ENCODE measurements at places on chromosomes 2 and 18.

DNA sequence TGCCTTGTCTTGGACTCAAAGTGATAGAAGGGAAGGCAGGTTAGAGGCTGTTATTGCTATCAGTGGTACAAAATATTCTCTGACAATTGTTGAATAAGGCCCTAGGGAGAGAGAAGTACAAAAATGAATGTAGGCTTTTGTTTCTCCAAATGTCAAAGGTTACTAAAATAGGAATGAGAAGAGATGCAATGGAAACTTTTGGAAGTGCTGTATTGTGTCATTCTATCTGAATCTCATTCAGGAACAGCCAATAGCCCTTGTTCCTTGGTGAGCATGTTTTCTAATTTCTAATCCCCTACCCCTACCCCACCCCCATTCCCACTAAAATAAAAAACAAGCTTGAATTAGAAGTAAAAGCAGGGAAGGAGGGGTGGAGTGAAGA is 166.4 kb downstream of the GPD2 start:
- no peak for DNase-seq

- no peak for DNase-seq
Observed at GRCh38 chr2:85925216-85925671, 36.5 kb upstream of the ST3GAL5 start.

DNA sequence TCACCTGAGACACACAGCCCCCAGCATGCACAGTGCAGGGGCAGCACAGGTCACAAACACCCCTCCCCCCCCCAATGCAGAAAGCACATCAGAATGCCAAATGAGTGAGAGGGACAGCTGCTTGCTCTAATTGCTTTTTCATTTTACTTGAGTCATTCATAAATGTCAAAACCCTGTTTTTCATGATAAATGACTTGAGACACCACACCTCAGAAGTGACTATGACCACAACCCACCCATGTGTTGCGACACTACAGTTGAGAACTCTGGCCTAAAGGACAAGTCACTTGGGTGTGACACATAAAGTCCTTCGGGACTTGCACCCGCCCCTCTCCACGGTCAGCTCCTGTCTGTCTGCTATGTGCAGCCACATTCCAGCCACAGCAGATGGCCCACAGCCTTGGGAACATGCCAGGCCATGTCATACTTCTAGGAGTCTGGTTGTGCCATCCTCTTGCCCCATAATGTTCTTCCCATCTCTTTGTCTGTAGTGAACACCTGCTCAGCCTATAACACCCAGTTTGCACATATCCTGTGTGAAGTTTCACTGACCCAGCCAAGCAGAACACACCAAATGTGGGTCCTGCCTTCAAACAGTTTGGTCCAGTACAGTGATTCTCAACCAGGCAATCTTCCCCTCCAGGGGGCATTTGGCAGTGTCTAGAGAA is 30.2 kb upstream of the RIOK3 start:
- DNase-seq, result peak; percentile 53

DNA sequence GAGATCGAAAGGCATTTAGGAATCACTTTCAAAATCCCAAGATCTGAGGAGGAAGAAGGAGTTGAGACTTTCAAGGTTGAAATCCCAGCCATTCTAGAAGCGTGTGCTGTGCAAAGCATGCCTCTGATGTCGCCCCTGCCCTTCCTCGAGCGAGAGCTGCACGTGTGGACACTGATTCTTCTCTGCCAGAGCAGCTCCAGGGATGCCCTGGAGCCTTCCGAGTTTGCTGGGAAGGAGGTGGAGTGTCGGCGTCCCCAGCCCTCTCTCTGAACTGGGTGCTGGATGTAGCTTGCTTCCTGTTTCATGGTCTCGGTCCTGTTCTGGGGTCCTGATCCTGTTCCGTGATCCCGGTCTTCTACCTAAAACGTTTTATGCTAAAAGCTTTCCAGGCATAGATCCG is 76.1 kb downstream of the TWIST2 start:
- no peak for DNase-seq

GRCh38 chr18:56146565-56146964 is 491.8 kb downstream of the TXNL1 start:
- DNase-seq, result no peak

GRCh38 chr18:57003342-57003741 is 143.5 kb upstream of the BOD1L2 start:
- DNase-seq, result no peak

DNA sequence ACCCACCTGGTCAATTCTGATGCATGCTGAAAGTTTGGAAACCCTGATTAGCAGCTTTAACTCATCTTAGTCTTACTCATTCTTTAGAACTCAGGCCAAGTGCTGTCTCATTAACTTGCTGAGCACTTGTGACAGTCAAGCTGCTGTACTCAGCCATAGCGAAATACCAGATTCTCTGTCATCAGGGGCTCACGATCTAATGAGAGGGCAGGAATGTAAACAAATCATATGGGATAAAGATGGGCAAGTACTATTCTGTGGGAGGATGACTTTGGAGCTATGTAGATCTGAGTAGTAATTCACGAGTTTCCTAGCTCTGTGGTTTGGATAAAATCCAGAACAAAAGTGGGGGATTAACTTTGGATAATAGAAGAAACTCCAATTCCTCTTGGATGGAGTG is 376.6 kb downstream of the HRH4 start:
- no peak for DNase-seq

GRCh38 chr2:97699765-97700444 is 13.5 kb upstream of the ZAP70 start:
- peak; percentile 58 for DNase-seq

DNA sequence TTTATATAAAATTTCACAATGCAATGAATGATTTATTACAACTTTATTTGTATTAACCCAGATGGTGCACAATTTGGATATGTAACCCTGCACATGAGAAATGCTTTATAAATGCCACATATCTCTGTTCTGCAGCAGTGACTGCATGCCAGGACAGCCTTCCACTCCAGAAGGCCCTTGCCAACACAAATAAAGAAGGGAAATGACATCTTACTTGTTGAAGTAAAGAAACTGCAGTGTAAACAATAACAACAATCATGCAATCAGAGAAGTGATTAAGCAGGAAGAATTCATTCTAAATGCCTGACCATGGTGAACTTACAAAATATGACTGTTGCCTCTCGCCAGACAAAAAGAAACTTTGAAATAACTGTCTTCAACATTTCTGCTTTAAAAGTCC is 129.9 kb upstream of the CHST9 start:
- DNase-seq, result peak; percentile 16

DNA sequence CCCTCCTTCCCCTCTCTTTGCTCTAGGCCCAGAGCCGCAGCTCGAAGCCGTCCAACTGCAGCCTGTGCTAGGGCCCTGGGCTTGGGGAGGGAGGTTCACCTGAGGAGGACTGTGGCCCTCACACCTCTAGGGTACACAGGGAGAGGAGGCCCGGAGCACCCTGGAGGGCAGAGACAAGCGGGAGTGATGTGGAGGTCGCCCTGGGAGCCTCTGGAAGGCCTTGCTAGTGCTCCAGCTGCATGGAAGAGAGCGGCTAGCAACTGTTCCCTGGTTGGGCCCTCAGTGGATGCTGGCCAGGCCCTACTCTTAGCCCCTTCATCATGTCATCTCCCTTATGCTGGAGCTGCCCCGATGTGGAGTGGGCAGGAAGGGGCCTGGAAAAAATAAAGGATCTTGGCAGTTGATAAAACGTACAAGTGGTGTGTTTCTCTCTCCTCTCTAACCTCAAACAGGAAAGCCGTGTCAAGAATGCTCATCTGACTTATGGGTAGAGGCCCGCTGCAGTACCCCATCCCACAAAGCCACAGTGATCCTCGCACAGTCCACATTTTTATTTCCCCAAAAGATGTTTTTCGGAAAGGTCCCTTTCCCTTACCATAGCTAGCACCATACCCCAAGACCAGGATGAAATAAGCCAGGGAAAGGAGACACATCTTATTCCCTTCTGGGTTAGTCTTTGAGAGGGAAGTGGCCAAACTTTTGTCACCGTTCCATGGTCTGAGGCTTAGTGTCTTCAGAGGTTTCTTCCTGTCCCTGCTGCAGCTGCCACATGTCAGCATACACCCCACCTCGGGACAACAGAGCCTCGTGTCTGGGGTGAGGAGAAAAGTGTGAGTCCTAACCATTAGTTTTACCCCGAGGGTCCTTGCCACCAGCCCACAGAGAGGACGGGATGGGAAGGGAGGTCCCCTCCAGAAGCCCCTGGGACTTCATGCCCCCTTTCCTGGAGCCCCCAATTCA is 2.9 kb downstream of the ZFAND2B start:
- DNase-seq, result no peak

DNA sequence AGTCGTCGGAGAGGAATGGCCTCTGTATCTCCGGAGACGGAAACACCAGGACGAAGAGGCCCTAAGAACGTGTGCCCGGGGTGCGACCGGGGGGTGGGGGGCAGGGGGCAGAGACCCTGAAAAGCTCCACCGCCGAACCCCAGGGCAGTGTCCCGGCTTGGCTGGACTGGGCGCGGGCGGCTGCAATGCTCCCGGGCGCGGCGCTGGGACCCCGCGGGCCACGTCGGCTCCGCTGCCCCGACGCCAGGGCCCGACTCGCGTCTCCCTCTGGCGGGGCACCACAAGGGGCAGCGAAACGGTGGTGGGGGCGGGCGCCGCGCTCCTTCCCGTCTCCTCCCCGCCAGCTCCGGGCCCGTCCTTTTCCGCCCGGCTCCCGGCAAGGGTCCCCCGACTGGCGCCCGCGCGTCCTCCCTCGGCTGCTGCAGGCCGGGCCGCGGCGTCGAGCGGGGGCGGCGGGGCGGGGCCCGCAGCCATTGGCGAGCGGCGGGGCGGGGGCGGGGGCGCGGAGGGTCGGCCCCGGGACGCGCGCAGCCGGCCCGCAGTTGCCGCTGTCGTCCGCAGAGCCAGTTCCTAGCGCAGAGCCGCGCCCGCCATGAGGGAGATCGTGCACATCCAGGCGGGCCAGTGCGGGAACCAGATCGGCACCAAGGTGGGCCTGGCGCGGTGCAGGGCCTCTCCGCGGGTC is at the start of gene TUBB6:
Gene TUBB6, plus strand, starts transcription at position 541 of the 685 bp plus-strand sequence. Its CDS starts 52 bp downstream, at position 593.
- DNase-seq, result peak; percentile 38

GRCh38 chr2:1750933-1751766 is 6.8 kb upstream of the PXDN start:
- peak; percentile 49 for DNase-seq

DNA sequence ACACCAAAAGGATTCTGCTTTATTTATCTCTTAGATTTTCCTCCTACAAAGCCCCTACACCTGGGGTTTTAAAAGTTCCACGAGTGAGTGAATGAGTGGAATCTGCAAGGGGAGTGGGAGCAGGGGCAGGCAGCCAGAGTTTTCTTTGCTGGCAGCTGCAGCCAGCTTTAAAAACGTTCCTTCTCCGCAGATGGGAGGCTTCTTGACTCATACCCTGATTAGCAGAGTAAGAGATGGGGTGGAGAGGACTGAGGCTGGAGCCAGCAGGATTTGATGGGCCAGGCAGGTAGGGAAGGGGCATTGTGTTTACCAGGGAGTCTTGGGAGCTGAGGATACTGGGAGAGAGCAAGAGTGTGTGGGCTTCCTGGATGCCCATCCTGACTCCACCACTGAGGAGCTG is 99.6 kb upstream of the TNP1 start:
- DNase-seq, result no peak

GRCh38 chr2:172928756-172929155 is 146.9 kb upstream of the MAP3K20 start:
- peak; percentile 57 for DNase-seq

DNA sequence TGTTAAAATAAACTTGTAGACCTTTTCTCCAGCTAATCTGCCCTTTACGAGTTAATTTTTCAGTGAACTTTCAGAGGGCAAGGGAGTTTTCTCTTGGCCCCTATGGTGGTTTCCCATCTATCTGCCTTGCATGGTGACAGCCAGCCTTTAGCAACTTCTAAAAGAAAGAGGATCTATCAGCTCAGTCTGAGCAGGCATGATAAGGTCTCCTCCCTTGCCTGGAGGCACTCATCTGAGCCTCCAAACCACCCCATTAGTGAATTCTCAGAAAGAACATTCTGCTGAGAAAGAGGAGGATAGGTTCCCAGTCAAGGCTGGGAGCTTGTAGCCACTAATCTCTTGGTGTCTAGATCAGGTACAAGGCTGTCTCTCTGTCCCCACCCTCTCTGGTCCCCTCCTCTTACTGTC is 10.7 kb upstream of the GYPC start:
- no peak for DNase-seq

DNA sequence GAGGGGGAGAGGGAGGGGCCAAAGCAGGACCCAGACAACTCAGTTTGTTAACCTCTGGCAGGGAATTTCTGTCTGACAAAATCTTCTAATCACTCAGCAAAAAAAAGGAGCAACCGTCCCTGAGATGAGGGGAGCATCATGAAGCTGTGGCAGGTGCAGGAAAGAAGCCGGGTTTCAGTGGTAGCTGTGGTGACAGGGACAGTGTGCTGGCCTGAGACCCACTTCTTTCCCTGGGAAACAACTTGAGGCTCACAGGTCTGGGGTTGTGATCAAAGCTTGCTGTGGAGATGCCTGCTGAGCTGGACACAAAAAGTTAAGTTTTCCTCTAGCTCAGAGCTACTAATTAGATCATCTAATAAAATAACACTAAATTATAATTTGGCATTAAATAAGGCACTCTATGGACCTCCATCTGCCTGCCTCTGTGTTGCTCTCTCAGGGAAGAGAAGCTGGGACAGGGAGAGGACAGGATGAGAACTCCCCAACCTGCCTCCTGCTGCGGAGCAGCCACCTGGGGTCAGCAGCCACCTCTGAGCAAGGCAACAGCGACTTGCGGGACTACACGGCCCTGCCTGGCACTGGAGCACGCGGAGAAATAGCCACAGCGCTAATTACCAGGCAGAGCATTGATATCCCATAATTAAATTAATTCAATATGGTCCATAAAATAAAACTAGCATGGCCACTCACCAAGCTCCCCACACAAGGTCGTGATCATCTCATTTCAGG is 104.6 kb upstream of the TEX51 start:
- DNase-seq, result no peak

GRCh38 chr18:79942786-79943607 is 8.5 kb downstream of the SLC66A2 start:
- no peak for DNase-seq

- peak; percentile 39 for DNase-seq
Observed at GRCh38 chr2:9178904-9179571, 27.6 kb upstream of the ASAP2 start.

GRCh38 chr2:4675295-4675694 is 971.9 kb downstream of the DCDC2C start:
- DNase-seq, result no peak
